ENCODE measurements at places on chromosomes 1 and 21.
A peak's percentile ranks its signal among the peaks of the same experiment; 100 is the strongest.

GRCh38 chr1:160844447-160845232, 18.0 kb downstream of the CD244 start:
- no peak for DNase-seq

GRCh38 chr21:38329162-38329561, 72.4 kb downstream of the KCNJ15 start:
- DNase-seq, result no peak

DNA sequence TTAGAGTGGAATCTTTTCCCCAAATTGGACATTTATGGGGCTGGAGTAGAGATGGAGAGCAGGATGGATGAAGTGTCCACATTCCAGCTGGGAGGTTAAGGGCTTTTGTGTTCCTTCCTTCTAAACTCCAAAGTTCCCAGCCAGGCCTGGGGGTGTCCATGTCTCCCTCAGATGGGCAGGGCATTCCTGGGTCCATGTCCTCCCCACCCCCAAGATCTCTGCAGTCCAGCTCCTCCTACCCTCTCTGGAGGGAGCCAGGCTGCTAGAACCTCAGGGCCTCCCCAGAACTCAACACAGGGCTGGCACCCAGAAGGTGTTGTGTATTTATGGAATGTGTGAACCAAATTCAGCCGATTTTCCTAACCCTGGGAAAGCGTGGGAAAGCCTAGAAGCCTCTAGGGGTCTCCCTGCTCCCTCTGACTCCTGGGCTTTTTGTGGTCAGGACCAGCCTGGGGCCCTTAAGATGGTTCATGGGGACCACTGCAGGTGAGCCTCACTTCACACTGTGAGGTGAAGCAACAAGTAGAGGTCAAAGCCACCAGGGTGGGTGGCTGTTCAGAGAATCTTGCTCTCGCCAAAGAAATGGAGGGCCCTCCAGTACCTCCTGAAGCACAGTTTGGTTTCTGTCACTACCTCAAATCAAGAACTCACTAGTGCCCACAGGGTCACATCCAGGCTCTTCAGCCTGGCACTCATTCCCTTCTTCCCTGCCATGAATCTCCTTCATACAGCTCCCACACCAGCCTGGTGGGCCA, 54.8 kb downstream of the GLIS1 start:
- DNase-seq, result no peak

- peak; percentile 20 for DNase-seq
Measured at GRCh38 chr1:218366322-218367052, 21.4 kb downstream of the TGFB2 start.

- no peak for DNase-seq
Measured at GRCh38 chr1:27835046-27835445, 4.5 kb downstream of the PPP1R8 start.

DNA sequence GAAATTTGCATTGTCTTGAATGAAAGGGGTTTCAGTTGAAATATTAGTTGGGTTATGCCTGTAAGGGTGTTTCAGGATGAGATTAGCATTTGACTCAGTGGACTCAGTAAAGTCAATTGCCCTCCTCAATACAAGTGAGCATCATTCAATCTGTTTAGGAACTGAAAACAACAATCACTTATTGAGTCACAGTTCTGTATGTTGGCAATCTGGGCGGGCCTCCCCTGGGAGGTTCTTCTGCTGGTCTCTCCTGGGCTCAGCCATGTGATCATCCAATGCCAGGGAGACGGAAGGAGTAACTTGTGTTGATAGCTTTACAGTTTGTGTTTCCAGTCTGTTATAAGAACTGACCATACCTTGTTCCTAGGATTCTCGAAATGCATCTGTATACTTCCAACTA, 262.9 kb upstream of the RUNX1 start:
- DNase-seq, result no peak

DNA sequence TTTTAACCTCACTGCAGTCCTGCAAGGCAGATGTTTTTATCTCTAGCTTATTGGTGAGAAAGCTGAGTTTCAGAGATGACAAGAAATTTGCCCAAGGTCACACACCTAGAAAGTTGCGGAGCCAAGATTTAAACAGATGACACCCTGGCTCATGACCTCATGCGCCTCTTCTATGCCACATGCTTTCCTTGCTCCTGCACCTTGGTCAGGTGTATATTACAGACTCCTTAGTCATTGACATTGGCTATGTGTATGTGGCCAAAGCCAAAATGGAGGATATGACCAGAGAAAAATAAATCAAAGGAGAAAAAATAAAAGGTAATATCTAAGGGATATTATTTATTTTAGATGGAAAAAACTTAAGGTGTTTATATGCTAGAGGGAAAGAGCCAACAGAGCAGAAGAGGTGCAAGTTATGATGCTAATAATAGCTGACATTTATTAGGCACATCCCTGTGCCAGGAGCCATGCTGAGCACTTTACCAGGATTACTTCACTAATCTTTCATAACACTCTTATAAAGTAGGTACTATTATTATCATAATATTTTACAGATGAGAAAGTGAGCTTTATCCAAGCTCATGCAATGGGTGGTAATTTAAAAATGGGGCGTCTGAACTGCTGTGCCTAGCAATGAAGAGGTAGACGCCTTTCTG, 13.8 kb upstream of the MYOC start:
- no peak for DNase-seq

Data from NCI-H1105 (cell line).